ENCODE measurements at places on chromosomes 5 and 9.
A peak's percentile ranks its signal among the peaks of the same experiment; 100 is the strongest.

DNA sequence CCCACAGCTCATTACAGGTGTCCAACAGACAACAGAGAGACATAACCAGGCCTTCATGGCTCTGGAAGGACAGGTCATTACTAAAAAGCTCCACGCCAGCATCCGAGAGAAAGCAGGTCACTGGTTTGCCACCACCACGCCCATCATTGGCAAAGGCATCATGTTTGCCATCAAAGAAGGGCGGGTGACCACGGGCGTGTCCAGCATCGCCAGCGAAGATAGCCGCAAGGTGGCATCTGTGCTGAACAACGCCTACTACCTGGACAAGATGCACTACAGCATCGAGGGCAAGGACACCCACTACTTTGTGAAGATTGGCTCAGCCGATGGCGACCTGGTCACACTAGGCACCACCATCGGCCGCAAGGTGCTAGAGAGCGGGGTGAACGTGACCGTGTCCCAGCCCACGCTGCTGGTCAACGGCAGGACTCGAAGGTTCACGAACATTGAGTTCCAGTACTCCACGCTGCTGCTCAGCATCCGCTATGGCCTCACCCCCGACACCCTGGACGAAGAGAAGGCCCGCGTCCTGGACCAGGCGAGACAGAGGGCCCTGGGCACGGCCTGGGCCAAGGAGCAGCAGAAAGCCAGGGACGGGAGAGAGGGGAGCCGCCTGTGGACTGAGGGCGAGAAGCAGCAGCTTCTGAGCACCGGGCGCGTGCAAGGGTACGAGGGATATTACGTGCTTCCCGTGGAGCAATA lies 29.3 kb upstream of the WWC1 start:
- H3K4me1 ChIP-seq, result no peaks in the 10 kb centered on the region
- no peak overlapping the region for H3K4me3 ChIP-seq
- H3K27ac ChIP-seq, result no peak overlapping the region
- H3K36me3 ChIP-seq, result no peaks in the 10 kb centered on the region
- no peaks in the 10 kb centered on the region for H3K27me3 ChIP-seq
- DNase-seq, result no peak

DNA sequence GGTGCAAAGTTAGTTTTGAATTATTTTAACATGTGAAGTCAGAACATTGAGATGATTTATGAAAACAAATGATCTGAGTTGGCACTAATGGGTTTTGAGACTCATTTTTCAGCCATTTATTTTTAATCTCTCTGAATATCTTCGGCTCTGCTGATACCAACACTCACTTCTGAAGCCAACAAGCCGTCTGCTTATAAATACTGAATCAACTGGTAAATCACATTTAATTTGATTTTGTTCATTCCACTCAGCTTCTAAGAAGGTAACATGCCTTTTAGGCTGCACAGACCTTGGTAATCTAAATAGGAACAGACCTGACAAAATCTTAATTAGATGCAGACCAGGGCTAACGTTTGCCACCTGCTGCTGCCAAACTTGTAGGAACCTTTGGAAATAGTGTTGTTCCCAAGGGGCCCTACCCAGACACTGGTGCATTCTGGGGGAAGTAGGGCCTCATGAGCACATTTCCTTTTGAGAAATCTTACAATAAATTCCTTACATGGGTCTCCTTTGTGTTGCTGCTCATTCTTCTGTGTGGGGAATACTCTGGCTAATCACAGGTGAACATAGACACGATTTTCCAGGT lies 182.2 kb downstream of the KCTD16 start:
- H3K36me3 ChIP-seq, result no peaks in the 10 kb centered on the region
- H3K4me1 ChIP-seq, result no peaks in the 10 kb centered on the region
- DNase-seq, result no peak
- no peak overlapping the region for H3K4me3 ChIP-seq
- H3K27me3 ChIP-seq, result no peaks in the 10 kb centered on the region
- no peak overlapping the region for H3K27ac ChIP-seq

DNA sequence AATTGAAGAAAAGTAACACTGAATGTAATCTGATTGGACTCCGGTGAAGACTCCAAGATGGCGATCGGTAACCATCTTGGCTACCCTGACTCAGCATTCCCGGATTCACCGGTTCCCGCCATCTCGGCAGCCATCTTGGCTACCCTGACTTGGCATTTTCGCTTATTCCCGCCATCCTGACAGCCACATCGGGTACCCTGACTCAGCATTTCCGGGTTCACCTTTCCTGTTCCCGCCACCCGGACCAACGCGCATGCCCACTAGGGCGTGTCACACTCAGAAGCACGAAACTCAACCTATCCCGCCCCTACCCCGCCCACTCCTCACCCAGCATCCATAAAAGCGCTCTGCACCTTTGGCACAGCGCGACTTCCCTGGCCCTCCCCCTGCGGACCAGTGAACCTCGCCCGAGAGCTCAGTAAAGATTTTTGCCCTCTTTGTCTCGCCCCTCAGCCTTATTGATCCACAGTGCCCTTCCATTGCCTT lies 17.2 kb downstream of the SPTLC1 start:
- no peaks in the 10 kb centered on the region for H3K27me3 ChIP-seq
- DNase-seq, result peak; percentile 80
- H3K4me1 ChIP-seq, result no peaks in the 10 kb centered on the region
- H3K36me3 ChIP-seq, result peaks cover under 1% of the 10 kb centered on the region

- DNase-seq, result no peak
- H3K4me3 ChIP-seq, result no peak overlapping the region
- H3K36me3 ChIP-seq, result no peaks in the 10 kb centered on the region
- H3K27me3 ChIP-seq, result no peaks in the 10 kb centered on the region
These were observed 97.0 kb downstream of the HINT1 start for GRCh38 chr5:131068076-131068475.

GRCh38 chr5:40798012-40798800 lies at the start of gene PRKAA1:
Gene PRKAA1 (minus strand): TSS chr5:40798374. CDS start chr5:40798189, 185 bp downstream.
- DNase-seq, result peak; percentile 87
- H3K4me1 ChIP-seq, result peaks cover 25% of the 10 kb centered on the region
- H3K4me3 ChIP-seq, result peak within 1 kb of the TSS; percentile 95
- H3K36me3 ChIP-seq, result no peaks in the 10 kb centered on the region
- H3K27me3 ChIP-seq, result no peaks in the 10 kb centered on the region

- no peaks in the 10 kb centered on the region for H3K4me1 ChIP-seq
- H3K27me3 ChIP-seq, result no peaks in the 10 kb centered on the region
- no peak overlapping the region for H3K4me3 ChIP-seq
- no peaks in the 10 kb centered on the region for H3K36me3 ChIP-seq
- peak; percentile 61 for DNase-seq
- peak overlapping the region; percentile 37 for H3K27ac ChIP-seq
These were observed 46.1 kb upstream of the RIC1 start for GRCh38 chr9:5582835-5583195.

- no peaks in the 10 kb centered on the region for H3K27me3 ChIP-seq
- H3K36me3 ChIP-seq, result no peaks in the 10 kb centered on the region
- H3K27ac ChIP-seq, result peak overlapping the region; percentile 82
- DNase-seq, result peak; percentile 95
These were observed 121.3 kb downstream of the LHFPL2 start for GRCh38 chr5:78527054-78527859.

GRCh38 chr9:97299809-97300414 lies 7.5 kb upstream of the CCDC180 start:
- H3K36me3 ChIP-seq, result peaks cover 5% of the 10 kb centered on the region
- H3K4me3 ChIP-seq, result no peak overlapping the region
- peaks cover 4% of the 10 kb centered on the region for H3K4me1 ChIP-seq
- no peaks in the 10 kb centered on the region for H3K27me3 ChIP-seq
- DNase-seq, result no peak

GRCh38 chr9:72895122-72895521 lies 57.7 kb downstream of the ALDH1A1 start:
- H3K36me3 ChIP-seq, result no peaks in the 10 kb centered on the region
- H3K4me1 ChIP-seq, result no peaks in the 10 kb centered on the region
- no peak for DNase-seq
- H3K27me3 ChIP-seq, result no peaks in the 10 kb centered on the region
- H3K27ac ChIP-seq, result no peak overlapping the region

DNA sequence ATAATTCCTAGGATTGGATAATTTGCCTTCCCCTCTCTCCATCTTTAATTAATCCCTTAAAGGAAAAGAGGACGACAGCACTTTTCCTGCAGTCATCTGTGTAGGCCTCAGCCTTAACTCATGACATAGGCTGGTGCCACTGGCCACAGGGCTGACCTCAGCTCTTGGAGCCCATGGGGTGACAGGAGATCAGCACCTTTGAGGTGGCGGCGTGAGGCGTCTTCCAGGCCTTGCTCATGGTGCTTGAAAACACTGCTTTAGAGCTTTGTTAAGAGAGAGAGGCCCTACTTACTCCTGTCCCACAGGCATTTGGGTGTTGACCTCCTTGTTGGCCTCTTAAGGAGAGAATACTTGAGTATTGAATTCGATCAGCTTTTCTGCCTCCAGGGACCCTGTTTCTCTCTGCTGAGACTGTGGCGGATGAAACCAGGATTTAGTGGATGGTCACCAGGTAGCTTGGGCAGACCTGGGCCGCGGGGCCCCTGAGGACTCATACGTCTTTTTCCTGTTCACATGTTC lies 23.4 kb downstream of the TENT4A start:
- H3K27ac ChIP-seq, result no peak overlapping the region
- peaks cover 38% of the 10 kb centered on the region for H3K36me3 ChIP-seq
- DNase-seq, result no peak

- DNase-seq, result no peak
- H3K27ac ChIP-seq, result no peak overlapping the region
- no peaks in the 10 kb centered on the region for H3K27me3 ChIP-seq
- H3K4me1 ChIP-seq, result peaks cover 12% of the 10 kb centered on the region
These were observed 79.2 kb upstream of the PANK3 start for GRCh38 chr5:168658394-168658793.

GRCh38 chr5:148805326-148806290 lies 20.8 kb upstream of the ADRB2 start:
- DNase-seq, result no peak
- no peak overlapping the region for H3K4me3 ChIP-seq
- H3K27me3 ChIP-seq, result no peaks in the 10 kb centered on the region
- peak overlapping the region; percentile 60 for H3K27ac ChIP-seq

GRCh38 chr5:87579678-87580077 lies 166.9 kb upstream of the CCNH start:
- H3K27me3 ChIP-seq, result no peaks in the 10 kb centered on the region
- DNase-seq, result no peak
- H3K27ac ChIP-seq, result no peak overlapping the region
- no peaks in the 10 kb centered on the region for H3K36me3 ChIP-seq

DNA sequence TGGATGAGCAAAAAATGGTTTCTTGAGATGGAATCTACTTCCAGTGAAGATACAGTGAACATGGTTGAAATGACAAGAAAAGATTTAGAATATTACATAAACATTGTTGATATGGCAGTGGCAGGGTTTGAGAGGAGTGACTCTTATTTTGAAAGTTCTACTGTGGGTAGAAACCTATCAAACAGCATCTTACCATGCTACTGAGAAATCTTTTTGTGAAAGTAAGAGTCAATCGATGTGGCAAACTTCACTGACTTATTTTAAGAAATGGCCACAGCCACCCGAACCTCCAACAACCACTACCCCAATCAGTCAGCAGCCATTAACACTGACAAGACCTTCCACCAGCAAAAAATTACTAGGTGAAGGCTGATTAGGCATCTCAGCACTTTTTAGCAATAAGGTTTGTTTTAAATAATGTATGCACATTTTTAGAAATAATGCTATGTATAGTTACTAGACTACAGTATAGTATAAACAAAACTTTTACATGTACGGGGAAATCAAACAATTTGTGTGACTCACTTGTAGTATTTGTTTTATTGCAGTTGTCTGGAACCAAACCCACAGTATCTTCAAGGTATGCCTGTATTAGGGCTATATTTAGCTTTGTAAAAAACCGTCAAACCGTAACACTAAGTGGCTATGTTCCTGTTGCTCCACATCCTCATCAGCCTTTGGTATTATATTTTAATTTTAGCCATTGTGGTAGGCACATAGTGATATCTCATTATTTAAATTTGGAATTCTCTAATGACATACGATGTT lies 30.6 kb upstream of the ADAMTS6 start:
- no peaks in the 10 kb centered on the region for H3K36me3 ChIP-seq
- DNase-seq, result no peak
- no peaks in the 10 kb centered on the region for H3K4me1 ChIP-seq
- no peak overlapping the region for H3K4me3 ChIP-seq
- H3K27ac ChIP-seq, result no peak overlapping the region

- no peak overlapping the region for H3K4me3 ChIP-seq
- no peaks in the 10 kb centered on the region for H3K36me3 ChIP-seq
- H3K27ac ChIP-seq, result no peak overlapping the region
- DNase-seq, result no peak
These were observed 221.2 kb downstream of the SLC12A2 start for GRCh38 chr5:128304791-128305190.

GRCh38 chr5:119393746-119394145 lies 37.9 kb downstream of the TNFAIP8 start:
- H3K27me3 ChIP-seq, result no peaks in the 10 kb centered on the region
- no peak overlapping the region for H3K27ac ChIP-seq
- H3K4me3 ChIP-seq, result no peak overlapping the region
- no peak for DNase-seq
- H3K36me3 ChIP-seq, result no peaks in the 10 kb centered on the region
